ENCODE measurements at places on chromosomes 4 and X. TPM values are rescaled to one million over a fixed set of nuclear protein-coding genes. Genes with fewer than 3 reads are reported as not detected.
A peak's percentile ranks its signal among the peaks of the same experiment; 100 is the strongest.

DNA sequence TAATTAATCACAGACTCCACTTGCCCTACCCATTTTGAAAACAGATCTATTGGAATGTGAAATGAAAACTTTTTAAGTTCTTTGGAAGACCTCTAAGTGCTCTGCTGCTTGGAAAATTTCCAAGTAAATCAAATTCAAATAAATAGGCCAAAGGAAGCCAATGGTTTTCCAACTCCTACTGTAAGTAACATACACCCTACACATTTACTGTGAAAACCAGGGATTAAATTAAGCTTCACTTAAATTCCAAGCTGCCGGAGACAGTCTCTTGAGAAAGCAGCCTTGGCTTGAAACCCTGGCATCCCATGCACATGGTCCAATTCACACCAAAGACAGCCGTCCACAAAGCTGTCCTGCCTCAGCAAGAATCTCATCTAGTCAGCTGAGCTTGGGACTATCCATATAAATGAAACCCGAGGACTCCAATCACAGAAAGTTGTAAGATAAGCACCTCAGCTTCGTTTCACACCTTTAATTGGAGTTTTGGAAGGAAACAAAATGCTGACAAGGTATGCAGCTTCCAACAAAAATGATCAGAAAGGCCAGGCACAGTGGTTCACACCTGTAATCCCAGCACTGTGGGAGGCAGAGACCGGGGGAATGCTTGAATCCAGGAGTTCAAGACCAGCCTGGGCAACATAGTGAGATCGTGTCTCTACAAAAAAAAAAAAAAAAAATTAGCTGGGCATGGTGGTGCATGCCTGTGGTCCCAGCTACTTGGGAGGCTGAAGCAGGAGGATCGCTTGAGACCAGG is 88.6 kb downstream of the APBB2 start:
- DNase-seq: no peak

GRCh38 chr4:175542786-175543185 is 269.3 kb downstream of the GPM6A start:
- no peak for DNase-seq

- DNase-seq: no peak
These were observed 70.0 kb downstream of the DCHS2 start for GRCh38 chr4:154421618-154422017.

The AADAT gene
- 0.64 TPM for total RNA-seq

- peak; percentile 82 for DNase-seq
These were observed 2.4 kb downstream of the FRAS1 start for GRCh38 chr4:78059524-78059889.

The GPR119 gene
- not detected for total RNA-seq

- no peak for DNase-seq
These were observed 15.7 kb upstream of the TET2 start for GRCh38 chr4:105130945-105131344.

DNA sequence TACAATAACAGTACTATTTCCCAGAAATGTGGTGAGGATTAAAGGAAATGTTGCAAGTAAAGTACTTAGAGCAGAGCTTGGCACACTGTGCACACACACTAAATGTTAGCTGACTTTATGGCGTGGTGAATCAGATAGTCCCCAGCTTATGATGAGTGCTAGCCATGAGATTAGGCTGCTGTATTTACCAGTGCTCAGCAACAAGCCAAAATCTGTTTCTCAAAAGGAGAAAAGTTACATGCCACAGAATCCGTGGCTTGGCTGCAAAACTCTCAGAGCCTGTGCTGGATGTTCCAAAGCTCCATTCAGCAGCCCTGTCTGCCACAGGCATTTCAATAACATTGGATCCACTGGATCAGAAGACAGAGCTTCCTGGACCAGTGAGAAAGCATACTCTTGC is 12.8 kb upstream of the STBD1 start:
- DNase-seq: no peak

- peak; percentile 21 for DNase-seq
These were observed 1.1 kb downstream of the NUDT9 start for GRCh38 chr4:87423317-87424098.

DNA sequence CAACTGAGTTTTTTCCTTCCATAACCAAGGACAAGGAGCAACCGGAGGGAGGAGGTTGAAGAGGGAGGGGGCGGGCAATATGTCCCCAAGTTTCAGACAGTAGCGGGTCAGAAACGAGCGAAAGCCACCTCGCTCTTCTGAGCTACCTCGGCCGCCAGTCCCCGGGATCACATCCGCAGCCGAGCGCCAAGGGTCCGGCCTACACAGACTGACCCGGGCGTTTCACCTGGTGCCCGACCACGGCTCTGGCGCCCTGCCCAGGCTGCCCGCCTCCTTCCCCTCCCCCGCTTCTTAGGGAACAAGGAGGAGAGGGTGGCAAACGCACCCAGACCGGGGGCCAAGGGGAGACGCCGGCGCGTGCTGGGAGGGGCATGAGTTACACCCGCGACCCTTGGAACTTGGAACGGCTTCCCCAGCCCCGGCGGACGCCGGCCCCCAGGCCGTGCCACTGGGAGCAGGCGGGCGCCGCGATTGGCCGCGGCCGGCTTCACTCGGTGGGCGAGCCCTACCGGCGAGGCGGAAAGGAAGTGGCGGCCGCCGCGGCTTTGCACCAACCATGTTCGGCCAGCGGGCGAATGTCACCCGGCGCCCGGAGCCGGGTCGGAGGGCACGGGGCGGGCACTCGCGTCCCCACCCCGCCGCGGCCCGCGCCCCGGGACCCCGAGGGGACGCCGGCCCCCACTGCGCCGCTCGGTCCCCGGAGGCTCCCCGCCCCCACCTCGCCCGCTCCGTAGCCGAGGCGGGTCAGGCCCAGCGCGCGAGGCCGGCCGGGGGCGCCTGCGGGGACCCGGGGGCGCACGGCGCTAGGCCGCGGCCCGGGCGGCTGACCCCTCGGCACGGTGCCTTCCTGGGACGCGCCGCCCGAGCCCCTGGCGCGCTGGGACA is 1.5 kb downstream of the IRF2 start:
- DNase-seq: peak; percentile 27

DNA sequence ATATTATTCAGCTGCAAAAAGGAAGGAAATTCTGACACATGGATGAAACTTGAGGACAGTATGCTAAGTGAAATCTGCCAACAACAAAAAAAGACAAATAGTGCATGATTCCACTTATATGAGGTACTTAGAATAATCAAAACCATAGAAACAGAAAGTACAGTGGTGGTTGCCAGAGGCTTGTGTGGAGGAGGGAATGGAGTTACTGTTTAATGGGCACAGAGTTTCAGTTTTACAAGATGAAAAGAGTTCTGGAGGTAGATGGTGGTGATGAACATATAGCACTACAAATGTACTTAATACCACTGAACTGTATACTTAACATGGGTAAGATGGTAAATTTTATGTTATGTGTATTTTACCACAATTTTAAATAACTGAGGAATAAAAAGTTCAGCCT is 212.0 kb upstream of the KLF3 start:
- no peak for DNase-seq

The SPIN4 gene
- 1.3 TPM for total RNA-seq

The NAA11 gene
- not detected for total RNA-seq

DNA sequence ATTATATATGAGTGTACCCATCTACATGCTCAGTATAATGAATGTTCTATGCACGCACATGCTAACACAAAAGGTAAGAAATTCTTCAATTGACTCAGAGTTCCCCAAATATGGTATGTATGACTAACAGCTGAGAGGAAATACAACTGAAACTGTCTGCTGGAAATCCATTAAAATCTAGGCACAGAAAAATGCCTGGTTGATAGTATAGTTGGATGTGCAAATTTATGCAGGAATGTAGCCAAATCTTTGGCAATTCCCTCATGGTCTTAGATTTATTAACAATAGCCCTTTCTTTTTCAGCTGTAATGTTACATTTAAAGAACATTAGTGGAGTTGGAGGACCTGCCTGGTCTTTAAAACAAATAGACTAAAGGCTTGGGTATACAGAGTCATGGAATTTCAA is 5.5 kb downstream of the CAMK2D start:
- peak; percentile 79 for DNase-seq

The AKAP4 gene
- not detected for total RNA-seq

DNA sequence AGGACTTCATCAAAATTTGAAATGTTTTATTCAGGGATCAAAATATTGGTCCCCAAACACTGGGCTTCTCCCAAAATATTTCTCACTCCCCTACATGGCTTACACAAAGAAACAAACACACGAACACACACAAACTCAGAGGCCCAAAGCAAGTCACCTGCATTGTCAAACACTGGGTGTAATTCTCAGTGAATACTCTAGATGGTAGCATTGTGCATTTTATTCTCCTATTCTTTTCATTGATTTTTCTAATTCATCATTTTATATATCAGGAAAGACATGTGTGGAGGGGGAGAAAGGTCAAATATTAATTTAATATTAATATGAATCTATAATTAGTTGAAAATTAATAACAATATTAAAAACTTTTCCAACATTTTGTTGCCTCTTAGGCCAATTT is 72.3 kb upstream of the TNMD start:
- DNase-seq: peak; percentile 18

DNA sequence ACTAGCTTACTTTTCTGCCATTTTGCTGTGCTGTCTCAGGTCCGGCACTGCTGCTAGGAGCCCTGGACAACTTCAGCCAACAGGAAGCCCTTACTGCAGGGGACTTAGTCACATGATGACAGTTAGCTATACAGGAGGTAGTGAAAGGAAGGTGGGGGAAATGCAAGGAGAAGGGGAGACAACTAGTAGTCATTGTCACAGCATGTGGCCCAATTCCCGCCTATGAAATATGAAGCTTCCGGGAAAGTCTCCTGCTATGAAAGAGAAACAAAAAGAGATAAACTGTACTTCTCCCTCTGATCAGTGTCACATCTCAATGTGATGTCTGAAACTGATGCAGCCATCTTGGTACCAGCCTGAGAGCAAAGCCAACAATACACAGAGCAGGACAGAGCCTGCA is 71.6 kb downstream of the AMELX start:
- DNase-seq: no peak

DNA sequence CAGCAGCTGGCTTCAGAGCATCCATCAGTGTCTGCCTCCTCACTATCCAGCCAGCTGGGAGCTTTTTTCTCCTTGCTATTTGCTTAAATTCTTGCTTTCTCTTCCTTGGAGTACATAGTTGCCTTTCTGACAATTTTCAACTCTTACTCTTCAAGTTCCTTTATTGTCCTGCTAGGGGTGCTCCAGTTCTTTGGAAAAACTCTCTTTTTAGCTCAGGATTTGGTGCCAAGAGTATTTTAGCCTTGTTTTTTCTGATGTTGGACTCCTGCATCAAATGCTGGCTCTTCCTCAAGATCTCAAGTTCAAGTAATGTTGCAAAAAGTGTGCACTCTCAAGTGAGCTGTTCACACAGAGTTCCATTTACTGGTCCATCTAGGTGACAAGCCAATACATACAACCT is 126.4 kb downstream of the KDR start:
- peak; percentile 27 for DNase-seq

DNA sequence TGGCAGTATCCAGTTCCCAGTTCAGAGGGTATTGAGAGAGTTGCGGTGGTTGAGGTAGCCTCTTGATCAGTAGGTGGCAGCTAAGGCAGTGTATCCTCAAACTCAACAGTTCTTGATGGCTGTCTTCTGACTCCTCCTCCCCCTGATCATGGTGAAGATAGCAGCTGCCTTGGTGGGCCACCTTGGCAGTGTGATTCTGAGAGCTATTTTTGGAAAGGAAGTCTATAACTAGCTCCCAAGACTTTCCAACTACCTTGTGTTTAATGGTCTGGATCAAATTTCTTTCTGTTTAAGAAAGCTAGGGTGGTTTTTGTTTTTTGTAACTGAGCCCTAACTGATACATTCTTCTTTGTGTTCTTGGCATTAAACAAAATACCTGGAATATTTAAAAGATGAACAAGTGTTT is 10.5 kb upstream of the TBC1D19 start:
- no peak for DNase-seq

DNA sequence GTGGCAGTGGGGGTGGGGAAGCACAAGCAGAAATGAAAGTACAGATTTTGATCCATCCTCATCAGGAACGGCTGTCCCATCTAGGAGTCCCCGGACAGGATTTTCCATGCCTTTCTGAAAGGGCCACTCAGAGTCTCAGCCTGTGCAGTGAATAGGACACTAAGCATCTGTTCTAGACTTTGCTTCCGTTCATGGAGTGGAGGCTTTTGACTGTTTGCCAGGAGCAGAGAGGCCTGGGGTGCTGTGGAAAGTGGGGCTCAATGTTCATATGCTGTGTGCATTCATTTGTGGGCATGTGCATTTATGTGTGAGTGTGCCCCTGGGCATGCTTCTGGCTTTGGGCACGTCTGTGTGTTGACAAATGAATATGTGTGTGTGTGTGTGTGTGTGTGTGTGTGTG is 25.6 kb upstream of the MAMLD1 start:
- DNase-seq: no peak

GRCh38 chr4:153018684-153019083 is 82.6 kb downstream of the FHDC1 start:
- no peak for DNase-seq

GRCh38 chr4:122827879-122828601 is 1.4 kb downstream of the FGF2 start:
- peak; percentile 48 for DNase-seq

GRCh38 chr4:15718465-15718864 is 15.6 kb downstream of the BST1 start:
- no peak for DNase-seq

The CLIC2 gene
- 0.13 TPM for total RNA-seq

The CNKSR2 gene
- total RNA-seq: 0.53 TPM

GRCh38 chr4:22191565-22191964 is 243.0 kb upstream of the KCNIP4 start:
- no peak for DNase-seq

DNA sequence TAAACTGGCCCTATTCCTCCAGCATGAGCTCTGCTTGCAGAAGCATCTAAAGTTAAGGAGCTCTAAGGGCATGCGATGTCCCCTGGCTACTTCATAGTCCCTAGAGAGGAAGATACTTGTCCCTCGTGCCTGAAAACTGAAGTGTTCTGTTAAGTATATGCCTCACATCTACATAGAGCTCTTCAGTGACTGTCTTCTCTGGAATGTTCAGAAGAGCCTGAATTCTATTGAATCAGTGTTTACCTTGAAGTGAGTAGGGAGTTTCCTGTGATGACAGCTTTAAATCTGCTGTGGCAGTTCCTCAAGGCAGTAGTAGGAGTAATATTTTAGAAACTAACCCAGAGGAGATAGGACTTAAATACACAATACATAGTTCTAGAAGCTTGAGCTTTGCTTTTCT is 111.2 kb downstream of the ZNF518B start:
- peak; percentile 95 for DNase-seq

DNA sequence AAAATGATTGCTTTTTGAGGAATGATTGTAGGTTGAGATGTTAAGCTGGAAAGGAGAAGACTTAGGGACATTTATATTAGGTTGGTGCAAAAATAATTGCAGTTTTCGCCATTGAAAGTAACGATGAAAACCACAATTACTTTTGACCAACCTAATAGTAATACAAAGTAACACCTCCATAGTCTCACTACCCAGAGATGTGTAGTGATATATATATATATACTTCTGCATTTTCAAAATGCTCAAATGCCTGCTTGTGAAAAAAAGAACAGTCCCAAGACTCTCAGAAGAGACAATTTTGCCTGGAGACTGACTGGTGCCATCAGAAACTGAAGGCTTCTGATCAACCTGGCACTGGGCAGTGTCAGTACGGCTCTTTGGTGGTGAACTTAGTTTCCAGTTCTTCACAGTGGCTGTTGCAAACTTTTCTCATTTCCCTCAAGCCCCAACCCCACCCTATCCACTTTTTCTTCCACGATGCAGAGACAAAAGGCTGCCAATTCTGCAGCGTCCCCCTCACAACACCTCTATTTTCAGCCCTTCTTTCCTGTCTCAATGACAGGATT is 35.1 kb upstream of the TAPT1 start:
- no peak for DNase-seq

The ZNF518B gene
- total RNA-seq: 30.5 TPM

The CITED1 gene
- total RNA-seq: not detected

All from bronchial epithelial cell (primary cell).